Retina (tissue), 1 donor: ENCODE measurements at places on chromosomes 3 and 15.

DNA sequence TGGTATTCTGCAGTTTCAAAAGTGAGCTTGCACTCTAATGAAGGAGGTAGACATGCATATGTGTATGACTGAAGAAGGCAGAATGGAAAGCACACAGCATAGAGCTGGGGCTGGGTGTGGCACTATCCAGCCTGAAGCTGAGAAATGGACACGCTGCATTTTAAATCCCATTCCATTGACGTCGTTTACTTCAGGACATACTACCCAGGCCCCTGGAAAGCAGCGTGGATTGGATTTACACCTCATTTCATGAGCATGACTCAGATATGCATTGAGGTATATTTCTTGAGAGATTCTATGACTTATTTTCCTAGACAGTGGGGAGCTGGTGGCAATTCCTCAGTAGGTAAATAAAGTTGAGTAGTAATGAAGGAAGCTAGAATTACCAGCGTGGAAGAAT, 101.4 kb downstream of the ABI3BP start:
- DNase-seq: no peak

GRCh38 chr3:42702066-42702951, at the start of gene HHATL:
Gene HHATL, minus strand, starts transcription at chr3:42702798. Its CDS starts 1,972 bp downstream, at chr3:42700826.
- no peak for DNase-seq

- DNase-seq: no peak
Observed at GRCh38 chr3:179037351-179037750, 34.3 kb downstream of the ZMAT3 start.

DNA sequence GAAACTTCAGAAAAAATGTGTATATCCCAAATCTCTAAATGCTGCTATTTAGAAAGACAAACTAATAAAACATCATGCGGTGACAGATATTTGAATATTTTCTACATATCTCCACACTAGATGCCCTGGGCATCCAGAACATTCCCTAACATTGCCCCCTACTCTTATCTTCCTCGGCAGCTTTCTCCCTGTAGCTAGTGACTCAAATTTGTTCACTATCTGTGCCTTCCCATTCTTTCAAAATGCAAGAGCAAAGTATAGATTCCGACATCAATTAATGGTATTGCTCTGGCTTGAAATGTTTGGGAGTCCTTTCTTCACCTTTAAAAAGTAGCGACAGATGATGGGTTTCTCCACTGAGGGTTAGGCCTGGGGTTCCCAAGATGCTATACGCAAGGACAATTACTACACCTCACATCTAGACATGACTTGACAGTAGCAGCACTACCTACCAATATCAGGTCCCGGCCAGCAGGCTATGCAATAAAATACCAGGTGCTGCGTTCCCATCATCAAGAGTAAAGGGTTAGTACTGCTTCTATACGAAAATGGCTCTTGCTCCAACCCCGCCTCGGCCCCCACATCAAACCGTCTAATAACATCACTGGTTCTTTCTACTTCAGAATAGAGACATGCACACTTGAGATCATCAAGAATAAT, 631 bp downstream of the UBR1 start:
- DNase-seq: no peak

GRCh38 chr3:71568207-71568606, 15.3 kb downstream of the FOXP1 start:
- no peak for DNase-seq

DNA sequence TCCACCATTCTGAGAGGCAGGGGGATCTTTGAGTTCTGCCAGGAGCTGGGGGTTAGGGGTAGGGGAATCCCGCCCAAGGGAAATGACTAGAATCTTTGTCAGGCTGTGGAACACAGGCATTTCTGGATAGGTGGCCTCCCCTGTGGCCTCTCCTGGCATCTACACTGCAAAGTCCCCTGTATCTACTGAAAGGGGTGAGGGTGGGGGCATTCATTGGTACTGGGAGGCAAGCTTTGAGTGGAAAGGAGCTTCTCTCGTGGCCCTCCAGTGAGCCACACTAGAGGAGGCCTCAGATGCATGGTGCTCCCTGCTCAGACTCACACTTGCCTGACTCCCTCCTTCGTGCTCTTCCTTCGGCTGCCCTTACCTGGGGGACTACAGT, 59.9 kb downstream of the CCNL1 start:
- no peak for DNase-seq

DNA sequence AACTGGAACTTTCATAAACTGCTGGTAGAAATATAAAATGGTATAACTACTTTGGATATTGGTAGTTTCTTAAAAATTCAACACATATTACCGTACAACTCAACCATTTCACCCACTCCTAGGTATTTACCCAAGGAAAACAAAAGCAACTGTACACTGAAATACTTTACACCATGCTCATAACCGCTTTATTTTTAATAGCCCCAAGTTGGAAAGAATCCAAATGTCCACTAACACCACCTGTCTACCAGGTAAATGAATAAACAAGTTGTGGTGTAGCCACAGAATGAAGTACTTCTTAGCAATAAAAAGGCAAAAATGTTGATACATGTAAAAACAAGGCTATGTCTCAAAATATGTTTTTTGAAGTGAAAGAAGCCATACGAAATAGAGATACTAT, 215.9 kb upstream of the PEX5L start:
- DNase-seq: no peak

GRCh38 chr3:110767838-110768237, 303.8 kb upstream of the NECTIN3 start:
- DNase-seq: no peak
